Stimulated activated CD4-positive, alpha-beta T cell treated with anti-CD3 and anti-CD28 coated beads, Interleukin-12 subunit alpha, Interleukin-12 subunit beta, amount 100 ng/mL, for 48 hours (primary cell): ENCODE measurements at places on chromosomes 12 and 14.

GRCh38 chr12:24631676-24632426 is 317.1 kb downstream of the BCAT1 start:
- no peak for DNase-seq

- no peak for DNase-seq
Observed at GRCh38 chr12:132411457-132411856, 78.5 kb upstream of the FBRSL1 start.

DNA sequence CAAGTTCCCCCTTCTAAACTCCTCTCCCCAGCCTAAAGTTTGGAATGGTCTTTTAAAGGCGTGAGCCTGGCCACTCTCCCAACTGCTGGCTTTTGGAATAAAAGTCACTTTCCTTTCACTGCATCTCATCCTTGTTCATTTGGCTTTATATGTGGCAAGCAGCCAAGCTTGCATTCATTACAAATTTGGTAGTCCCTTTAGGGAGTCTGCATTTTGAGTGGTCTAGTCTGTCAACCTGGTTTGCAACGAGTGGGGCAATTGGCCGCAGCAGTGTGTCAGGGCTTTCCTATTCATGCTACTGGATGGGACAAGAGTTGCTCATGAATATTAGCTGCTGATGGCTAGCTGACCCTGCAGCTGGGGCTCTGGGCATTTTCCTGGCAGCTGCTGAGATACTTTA is 57.0 kb downstream of the CATSPERB start:
- DNase-seq, result no peak

DNA sequence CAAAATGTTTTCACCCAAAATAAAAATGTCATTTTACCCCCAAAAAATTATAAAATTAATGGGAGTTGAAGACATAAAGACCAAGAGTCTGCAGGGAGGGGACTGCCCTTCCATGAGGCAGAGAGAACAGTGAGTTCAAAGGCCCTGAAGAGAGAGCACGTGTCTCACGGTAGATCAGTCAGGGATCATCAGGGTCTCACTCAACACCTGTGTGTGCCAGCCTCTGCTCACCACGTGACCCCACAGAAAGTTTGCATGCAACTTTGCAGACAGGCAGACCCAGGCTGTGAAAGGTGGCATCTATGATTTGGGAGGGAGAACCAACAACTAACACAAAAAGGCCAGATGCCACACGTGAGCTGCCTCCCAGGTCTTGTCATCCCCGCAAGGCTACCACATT is 33.1 kb downstream of the CLMN start:
- no peak for DNase-seq

DNA sequence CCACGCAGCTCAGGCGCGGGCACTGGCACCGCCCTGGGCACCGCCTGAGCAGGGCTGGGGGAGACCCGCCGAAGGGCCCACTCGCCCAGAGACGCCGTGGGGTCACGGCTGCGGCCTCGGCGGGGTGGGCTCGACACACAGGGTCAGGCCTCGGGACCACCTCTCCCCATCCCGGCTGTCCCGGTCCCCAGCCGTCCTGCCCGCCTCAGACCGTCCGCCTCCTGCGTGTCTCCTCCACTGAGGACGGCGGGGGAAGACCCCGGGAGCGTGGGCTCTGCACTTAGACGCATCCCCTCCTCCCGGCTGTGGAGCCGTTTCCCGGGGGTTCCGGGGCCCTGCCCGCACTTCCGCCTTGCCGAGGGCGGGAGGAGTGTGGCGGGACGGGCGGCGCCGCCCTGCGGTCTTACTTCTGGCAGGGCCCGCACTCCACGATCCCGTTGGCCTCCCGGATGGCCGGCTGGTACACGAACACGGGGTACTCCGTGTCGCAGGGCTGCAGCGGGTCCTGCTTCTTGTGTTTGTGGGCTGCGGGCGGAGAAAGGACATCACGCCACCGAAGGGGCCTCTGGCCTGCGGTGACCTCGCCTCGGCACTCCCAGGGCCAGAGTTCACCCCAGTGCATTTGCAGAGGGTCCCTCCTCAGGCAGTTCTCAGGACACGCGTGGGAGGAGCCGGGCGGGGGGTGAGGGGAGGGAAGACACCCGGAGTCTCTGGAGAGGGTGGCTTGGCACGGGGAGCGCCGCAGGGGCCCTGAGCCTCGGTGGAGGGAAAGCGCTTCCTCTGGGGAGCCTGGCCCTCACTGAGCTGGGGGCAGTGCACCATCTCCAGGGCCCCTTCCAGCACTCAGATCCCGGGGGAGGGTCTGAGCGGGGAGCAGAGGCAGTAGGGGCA is 23.1 kb upstream of the LRTM2 start:
- DNase-seq, result peak; percentile 50

- no peak for DNase-seq
Observed at GRCh38 chr14:90454041-90455000, 57.5 kb downstream of the CALM1 start.

DNA sequence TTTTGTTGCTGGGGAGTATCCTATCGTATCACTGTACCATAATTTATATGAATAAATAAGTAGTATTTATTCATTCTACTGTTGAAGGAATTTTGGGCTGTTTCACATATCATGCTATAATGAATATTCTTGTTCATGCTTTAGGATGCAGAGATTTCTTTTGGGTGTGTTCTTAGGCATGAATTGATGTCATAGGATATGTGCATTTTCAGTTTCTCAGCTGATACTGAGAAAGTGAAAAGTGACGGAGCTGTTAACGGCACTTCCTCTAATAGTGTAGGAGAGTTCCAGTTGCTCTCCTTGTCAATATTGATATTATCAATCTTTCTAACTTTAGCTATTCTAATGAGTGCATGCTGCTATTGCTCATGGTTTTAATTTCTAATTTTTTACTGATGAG is 23.2 kb upstream of the SDR39U1 start:
- DNase-seq, result no peak

DNA sequence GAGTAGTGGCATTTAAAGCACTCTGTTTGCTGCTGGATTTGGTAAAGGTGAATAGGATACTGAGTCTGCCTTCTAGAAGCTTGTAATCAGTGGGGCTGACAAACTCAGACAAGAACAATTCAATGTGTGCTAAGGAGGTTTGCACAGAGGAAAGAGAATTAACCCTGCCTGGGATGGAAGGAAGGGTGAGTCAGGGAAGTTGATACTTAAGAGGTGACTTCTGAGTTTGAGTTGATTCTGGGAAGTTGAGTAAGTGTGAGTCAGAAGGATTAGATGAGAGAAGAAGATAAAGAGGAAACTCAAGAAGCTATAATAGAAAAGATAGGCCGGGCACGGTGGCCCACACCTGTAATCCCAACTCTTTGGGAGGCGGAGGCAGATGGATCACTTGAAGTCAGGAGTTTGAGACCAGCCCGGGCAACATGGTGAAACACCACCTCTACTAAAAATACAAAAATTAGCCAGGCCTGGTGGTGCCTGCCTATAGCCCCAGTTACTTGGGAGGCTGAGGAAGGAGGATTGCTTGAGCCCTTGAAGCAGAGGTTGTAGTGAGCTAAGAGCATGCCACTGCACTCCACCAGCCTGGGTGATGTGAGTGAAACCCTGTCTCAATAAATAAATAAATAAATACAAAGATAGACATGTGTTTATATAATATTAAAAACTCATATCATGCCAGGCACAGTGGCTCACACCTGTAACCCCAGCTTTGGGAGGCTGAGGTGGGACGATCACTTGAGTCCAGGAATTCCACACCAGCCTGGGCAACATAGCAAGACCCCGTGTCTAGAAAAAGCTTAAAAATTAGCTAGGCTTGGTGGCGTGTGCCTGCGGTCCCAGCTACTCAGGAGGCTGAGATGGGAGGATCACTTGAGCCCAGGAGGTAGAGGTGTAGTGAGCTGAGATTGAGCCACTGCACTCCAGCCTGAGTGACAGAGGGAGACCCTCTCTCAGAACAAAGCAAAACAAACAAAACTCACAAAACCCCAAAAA is 126.8 kb upstream of the CPM start:
- no peak for DNase-seq

DNA sequence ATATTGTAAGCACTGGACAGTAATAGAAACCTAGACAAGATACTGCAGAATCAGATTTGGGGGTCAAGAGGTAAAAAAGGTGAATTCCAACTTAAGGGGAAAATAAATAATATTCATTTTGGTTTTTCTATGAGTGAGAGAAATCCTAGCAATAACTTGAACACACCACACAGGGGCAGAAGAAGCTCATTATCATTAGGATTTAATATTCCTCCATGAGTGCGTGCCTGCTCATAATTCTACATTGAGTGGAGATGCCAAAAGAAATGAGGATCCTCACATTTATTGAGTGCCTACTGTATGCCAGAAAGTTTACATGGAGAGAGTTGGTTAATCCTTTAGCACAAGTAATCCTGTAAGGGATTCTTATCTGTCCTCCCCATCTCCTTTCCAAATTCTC is 40.5 kb upstream of the C14orf132 start:
- DNase-seq, result no peak

DNA sequence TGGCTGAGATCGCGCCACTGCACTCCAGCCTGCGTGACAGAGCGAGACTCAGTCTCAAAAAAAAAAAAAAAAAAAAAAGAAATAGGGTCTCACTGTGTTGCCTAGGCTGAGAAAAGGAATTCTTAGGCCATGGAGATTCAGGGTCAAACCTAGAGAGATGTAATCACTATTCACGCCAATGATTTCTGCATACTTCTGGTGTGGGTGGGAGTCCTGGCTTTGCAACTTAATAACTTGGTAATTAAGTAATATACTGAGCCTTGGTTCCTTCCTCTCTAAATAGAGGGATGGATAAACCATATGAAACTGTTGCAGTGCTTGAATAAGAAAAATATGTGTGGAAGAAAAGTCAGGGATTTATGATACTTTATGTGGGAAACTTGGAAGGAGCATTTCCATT is 2.7 kb downstream of the ZNF410 start:
- DNase-seq, result no peak

- DNase-seq, result no peak
Observed at GRCh38 chr12:62834971-62835547, 99.9 kb downstream of the PPM1H start.

DNA sequence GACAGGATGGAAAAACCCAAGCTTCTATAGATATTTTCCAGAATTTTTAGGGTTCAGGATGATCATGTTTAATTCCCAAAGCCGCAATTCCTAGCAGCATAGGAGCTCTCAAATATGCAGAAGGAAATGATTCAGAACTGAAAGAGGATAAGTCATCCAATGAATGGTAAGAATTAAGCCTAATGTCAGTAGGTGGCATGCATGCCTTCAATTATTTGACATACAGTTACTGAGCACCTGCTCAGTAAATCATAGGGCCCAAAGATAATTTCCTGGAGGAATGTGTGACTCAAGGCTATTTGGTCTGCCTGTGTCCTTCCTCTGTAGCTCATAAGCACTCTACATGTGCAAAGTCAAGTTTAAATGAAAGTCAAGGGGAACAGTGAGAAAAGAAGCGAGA is 116.8 kb upstream of the SLC38A4 start:
- DNase-seq, result no peak

- no peak for DNase-seq
Observed at GRCh38 chr14:101473795-101474562, 87.3 kb upstream of the DIO3 start.

- DNase-seq, result no peak
Observed at GRCh38 chr14:37546621-37547447, 48.2 kb downstream of the FOXA1 start.

GRCh38 chr14:41498959-41499358 is 107.7 kb upstream of the LRFN5 start:
- no peak for DNase-seq

DNA sequence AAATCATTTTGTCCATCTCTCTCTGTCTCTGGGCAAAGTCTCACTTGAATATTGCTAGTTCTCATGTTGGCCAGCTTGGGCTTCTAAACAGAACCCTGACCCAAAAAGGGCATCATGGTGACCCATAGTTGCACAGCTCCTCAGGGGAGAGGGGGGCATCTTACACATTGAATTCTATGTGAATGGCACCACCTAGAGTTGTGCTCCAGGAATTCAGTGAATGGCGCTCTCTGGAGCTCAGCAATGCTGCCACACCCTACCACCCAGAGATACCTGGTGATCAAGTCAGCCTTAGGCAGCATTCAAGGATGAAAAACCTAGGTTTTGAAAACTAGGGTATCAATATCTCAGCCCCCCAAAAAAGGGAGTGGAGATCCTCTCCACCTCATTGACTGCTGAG is 50.6 kb downstream of the SMUG1 start:
- no peak for DNase-seq

DNA sequence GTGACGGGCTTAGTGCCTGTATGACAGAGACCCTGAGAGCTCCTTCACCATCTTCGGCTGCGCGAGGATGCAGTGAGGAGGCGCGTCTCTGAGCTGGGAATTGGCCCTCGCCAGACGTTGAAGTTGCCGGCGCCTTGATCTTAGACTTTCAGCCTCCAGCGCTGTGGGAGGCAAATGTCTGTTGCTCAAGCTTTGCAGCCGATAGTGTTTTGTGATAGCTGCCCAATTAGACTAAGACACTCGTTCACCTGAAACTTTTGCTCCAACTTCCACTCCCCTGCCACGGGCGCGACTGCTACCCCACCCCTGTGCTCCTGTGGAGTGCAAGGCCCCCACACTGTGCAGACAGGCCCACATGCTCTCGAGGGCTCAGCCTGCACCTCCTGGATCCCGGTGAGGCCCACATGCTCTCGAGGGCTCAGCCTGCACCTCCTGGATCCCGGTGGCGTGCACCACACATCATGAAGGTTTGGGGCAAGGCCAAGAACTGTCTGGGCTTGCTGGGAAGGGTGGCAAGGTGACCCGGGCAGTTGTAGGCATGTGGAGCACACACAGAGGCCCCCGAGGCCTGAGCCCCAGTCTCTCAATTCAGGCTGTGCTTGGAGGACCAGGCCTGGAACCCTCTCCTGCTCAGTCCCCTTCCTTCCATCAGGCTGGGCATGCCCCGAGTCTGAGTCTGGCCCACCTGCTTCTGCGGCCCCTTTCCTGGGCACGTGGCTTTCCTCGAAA is 324.6 kb downstream of the TMEM121 start:
- DNase-seq, result no peak

- no peak for DNase-seq
Observed at GRCh38 chr12:69396041-69396440, 36.5 kb downstream of the YEATS4 start.

DNA sequence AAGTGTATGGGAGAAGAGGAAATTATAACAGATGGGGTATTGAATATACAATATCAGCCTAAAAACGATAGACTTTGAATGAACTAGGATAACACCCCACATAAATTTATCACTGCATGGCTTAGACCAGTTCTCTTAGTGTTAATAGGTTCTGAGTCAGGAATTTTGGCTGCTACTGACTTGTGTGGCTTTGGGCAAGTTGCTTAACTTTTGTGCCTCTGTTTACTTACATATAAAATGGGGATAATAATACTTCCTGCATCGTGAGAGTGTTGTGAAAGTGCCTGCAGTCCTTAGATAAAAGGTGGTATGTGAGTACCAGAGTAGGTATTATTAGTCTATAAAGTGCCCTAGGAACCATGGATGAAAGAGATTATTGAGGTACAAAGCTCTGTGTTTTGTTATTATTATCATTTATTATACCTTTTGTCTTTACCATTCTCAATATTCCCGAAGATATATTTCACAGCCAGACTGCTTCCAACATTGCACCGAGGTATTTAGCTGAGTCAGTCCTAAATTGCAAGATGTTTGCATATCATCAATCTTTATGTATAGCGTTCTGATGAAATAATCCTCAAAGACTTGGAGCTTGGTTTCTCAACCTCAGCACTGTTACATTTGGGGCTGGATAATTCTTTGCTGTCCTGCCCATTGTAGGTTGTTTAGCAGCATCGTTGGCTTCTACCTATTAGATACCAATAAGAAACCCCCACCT is 2.3 kb upstream of the PAWR start:
- no peak for DNase-seq

- no peak for DNase-seq
Observed at GRCh38 chr12:47762850-47763465, 4.3 kb upstream of the RAPGEF3 start.
